Activated CD8-positive, alpha-beta memory T cell treated with anti-CD3 and anti-CD28 coated beads for 4 hours (primary cell): ENCODE measurements at places on chromosomes 3 and 15.
A peak's percentile ranks its signal among the peaks of the same experiment; 100 is the strongest.

GRCh38 chr3:134486577-134487041 is 752 bp downstream of the CEP63 start:
- peak; percentile 10 for DNase-seq

DNA sequence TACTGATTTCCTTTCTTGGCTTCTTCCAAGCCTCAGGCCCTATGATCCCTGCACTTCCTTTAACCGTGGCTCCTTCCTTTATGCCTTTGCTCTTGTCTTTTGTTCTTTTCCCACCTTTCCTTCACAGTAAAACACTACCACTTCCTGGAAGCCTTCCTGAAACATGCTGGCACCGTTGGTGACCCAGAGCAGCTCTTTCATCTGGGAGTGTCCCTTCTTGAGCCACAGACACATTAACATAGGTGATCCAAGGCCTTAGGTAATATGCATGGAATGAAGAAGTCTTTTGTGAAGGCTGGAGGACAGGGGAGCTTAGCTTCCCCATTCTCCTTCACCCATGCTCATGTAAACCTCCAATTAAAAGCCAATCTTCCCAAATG is 39.4 kb downstream of the AMOTL2 start:
- no peak for DNase-seq

GRCh38 chr3:124787476-124788195 is 57.4 kb downstream of the UMPS start:
- DNase-seq = no peak

DNA sequence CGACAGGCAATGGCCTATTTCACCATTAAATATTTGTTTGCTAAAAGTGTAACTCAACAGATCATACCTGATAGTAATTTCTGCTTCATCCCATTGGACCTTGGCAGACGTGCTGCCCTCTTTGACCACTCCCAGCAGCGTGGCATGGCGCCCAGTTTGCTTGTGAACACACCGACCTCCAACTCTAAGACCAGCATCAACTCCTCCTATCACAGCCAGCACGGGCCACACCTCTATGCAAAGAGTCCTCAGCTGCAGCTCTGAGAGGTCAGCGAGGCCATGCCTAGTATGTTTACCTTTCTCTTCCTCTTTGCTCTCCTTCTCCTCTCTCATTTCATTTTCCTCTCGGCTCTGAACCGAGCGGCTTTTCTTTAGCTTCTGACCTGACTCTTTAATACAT is 80.6 kb downstream of the FBXL22 start:
- no peak for DNase-seq

DNA sequence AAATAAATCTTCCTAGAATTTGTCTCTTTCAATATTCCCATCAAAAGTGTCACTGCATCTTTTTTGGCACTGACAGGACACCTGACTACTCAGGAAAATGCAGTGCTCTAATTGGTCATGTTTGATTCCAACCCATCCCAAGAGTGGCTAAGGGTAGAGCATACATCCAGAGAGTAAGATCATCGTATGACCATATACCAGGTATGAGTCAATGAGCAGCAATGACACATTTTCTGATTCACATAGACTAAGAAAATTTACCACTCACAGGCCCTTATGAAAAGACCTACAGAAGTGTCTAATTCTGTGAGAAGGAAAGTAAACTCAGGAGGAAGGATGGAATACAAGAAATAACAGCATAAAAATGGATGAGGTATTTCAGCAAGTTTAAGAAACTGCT is 434.2 kb downstream of the ZIC1 start:
- DNase-seq = no peak

DNA sequence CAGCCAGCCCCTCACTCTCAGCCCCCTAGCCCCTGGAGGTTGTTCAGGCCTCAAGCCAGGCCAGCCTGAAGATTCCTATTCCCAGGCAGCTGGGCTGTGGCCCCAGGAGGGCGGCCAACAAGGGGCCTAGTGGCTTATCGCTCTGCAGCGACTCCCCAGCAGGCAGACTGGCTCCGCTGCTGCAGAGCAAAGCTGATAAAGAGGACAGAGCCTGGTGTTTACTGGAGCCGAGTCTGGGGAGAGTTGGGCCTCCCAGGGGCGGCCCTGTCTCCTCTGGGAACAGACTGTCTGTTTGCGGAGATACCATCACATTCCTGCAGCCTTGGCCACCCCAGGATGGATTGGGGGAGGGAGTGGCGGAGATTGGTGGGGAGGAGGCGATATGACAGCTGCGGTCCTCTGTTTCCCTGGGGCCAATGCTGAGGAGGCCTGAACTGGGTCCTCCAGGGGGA is 22.4 kb upstream of the SMAD6 start:
- DNase-seq = no peak

DNA sequence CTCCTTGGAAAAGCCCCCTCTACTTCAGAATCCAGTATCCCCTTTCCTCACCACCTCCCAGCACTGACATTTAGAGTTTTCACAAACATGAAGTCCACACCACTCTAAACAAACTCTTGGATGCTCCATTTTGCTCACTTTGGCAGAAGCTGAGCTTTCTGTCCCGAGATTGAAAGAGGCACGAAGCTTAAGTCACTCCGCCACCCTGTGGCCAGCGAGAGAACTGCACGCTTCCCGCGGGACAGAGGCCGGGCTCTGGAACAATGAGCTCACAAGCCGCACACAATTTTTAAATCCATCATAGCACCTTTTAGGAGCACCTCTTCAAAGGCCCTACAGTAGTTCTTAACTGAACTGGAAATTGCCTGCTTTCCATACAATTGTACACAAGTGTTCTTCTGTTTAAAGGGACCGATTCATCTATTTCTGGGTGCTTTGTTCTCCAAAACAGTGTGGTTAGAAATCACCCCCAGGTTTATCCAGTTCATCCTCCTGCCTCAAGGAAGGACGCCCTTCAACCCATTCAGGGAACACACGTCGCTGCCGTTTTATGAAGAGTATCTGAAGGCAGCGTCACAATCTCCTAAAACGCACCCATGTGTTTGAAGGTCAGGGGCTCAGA is 226.1 kb downstream of the VPS13C start:
- DNase-seq = peak; percentile 16

DNA sequence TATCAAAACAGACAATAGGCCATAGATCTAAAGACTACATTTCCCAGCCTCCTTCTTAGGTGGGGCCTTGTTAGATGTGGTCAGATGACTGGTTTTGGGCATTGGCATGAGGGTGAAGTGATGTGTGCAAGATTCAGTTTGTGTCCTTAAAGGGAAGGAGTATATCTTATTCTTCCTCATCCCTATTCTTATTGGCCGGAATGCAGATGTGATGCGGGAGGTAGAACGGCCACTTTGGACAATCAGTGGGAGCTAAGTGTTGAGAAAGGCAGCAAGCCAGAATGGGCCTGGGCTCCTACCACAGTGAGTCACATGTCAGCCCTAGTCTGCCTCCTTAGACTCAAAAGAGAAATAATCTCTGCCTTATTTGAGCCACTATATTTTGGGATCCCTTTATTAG is 89.8 kb upstream of the MEX3B start:
- no peak for DNase-seq

- DNase-seq = peak; percentile 35
Observed at GRCh38 chr3:170811928-170812591, 57.9 kb downstream of the RPL22L1 start.

- DNase-seq = no peak
Observed at GRCh38 chr3:186589856-186590579, 19.5 kb downstream of the DNAJB11 start.

DNA sequence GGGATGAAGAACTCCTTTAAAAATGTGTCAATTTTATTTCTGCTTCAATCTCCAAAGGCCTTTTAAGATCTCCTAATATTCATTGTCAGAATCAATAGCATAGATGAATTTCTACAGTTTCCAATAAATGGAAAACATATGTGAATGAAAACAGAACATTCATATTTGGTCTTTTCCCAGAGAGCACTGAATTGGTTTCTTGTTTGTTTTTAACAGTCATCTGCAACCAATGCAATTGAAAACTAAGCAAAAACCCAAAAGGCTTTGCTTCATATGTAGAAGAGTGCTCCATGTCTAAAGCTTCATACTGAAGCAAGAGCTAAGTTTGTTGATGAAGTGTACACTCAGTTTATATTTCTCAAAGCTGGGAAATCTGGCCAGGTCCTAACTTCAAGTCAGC is 426.5 kb upstream of the CDIN1 start:
- no peak for DNase-seq

GRCh38 chr3:49803465-49804140 is 542 bp downstream of the INKA1 start:
- DNase-seq = no peak
